ENCODE measurements at places on chromosomes 11 and 22.
A peak's percentile ranks its signal among the peaks of the same experiment; 100 is the strongest.

GRCh38 chr22:44032126-44032730, 8.1 kb downstream of the PARVB start:
- no peak for DNase-seq

- no peak for DNase-seq
Measured at GRCh38 chr11:129324533-129325175, 51.0 kb upstream of the BARX2 start.

GRCh38 chr11:2890466-2891294, 5.1 kb upstream of the CDKN1C start:
- DNase-seq: no peak

GRCh38 chr11:123478352-123478987, 48.4 kb downstream of the GRAMD1B start:
- DNase-seq: peak; percentile 78

DNA sequence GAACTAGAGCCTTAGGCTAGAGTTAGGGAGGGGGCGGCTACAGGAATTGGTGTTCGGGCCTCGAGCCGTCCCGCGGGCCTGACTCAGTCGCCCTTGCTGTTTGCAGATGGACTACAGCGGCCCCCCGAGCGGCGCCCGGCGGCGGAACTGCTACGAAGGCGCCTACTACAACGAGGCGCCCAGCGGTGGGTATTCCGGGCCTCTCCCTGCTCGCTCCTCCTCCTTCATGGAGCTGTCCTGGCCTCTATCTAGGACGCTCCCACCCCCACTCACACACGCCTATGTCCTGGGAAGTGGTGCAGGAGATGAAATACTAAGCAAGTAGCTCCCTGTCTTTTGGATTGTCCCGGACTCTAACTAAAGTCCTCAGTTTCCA, 1.4 kb downstream of the MYOD1 start:
- DNase-seq: no peak

- DNase-seq: no peak
Measured at GRCh38 chr11:96169250-96169649, 173.7 kb downstream of the MAML2 start.

GRCh38 chr11:7927635-7928034, 3.4 kb downstream of the OR10A6 start:
- no peak for DNase-seq

DNA sequence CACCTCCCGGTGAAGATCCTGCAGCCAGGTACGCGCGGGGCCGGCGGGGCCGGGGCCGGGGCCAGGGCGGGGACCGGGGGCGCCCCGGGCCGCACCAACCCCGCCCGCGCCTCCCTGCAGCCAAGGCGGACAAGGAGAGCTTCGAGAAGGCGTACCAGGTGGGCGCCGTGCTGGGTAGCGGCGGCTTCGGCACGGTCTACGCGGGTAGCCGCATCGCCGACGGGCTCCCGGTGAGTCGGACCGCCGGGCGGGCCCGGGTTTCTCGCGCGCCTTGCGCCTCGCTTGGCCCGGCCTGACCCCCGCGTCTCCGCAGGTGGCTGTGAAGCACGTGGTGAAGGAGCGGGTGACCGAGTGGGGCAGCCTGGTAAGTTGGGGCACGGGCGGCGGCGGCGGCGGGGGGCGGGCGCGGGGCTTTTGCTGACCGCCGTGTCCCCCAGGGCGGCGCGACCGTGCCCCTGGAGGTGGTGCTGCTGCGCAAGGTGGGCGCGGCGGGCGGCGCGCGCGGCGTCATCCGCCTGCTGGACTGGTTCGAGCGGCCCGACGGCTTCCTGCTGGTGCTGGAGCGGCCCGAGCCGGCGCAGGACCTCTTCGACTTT, 531 bp downstream of the PIM3 start:
- peak; percentile 60 for DNase-seq

DNA sequence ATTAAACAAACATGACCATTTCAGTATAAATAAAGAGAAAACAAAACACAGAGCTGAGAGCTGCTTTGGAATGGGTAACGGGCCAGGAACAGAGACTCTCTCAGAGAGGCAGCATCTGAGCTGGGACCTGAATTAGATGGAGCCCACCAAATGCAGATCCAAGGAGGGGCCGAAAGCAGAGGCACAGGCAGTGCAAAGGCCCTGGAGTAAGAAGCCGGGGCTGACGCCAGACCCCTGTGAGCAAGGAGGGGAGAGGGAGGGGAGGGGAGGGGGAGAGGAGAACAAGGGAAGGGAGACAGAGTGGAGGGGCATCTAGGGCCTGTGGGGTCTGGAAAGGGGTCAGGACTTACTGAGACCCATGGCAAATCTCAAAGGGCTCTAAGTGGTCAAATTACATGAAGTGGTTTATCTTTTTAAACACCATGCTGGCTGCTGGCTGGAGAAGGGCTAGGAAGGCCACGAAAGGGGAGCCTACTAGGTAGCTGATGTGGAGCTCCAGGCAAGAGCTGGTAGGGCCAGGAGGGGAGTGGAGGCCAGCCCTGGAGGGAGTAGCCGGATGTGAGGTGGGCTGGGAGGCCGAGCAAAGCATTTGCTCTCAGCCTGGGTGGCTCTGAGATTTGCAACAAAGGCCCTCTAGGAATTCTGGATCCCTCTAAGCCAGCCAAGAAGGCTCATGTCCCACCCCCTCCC, 3.2 kb downstream of the OSBPL5 start:
- DNase-seq: no peak

GRCh38 chr11:122394313-122394712, 261.2 kb upstream of the UBASH3B start:
- DNase-seq: no peak

DNA sequence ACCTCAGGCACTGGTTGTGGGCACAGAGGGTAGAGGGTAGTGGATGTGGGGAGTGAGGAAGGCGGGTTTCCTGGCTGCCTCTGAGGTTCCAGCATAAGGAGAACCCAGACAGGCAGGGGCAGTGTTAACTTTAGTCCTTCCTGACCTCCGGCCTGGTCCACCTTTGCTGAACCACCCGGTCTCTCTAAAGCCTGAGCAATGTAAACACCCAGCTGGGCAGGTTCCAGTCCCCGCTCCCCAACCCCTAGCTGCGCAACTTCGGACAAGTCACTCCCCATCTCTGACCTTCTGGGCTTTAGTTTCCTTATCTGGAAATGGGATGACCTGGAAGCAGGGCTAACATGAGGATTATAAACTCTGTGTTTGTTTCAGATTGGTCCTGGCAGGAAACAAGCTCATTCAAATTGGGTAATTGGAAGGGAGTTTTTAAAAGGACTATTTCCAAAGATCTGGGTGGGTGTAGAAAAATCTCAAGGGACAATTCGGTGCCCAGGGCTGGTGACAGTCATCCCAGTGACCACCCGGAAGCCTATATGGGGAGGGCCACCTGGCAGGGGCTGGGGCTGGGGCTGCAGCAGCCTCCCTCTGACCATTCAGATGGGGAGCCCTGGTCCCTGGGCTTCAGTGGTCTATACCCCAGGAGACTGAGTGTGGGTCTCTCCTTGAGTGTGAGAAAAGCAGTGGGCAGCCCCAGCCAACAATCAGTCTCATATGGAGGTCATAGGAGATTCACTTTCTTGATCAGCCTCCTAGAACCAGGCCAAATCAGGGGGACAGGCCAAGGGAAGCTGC, 108.3 kb upstream of the SYT13 start:
- DNase-seq: no peak

- DNase-seq: no peak
Measured at GRCh38 chr22:32364210-32364609, 6.5 kb downstream of the RFPL3 start.

DNA sequence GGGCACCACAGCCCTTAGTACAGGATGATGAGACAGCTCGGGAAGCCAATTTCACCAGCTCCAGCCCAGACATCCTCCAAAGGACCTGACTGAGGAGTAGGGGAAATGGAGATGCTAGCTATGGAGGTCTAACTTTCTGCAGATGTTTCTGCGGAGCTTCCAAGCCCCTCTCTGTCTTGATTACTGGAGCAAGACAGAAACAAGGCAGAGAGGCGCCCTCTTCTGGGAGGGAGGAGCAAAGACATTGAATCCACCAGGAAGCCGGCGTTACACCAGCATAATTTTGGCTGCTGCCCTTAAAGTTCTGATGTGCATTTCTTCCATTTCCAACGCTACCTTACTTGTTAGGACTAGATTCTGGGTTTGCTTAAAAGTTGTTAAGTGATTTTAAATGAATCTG, 107.3 kb upstream of the HSD17B12 start:
- DNase-seq: peak; percentile 70

GRCh38 chr22:47022475-47022874, 260.0 kb downstream of the TBC1D22A start:
- no peak for DNase-seq

DNA sequence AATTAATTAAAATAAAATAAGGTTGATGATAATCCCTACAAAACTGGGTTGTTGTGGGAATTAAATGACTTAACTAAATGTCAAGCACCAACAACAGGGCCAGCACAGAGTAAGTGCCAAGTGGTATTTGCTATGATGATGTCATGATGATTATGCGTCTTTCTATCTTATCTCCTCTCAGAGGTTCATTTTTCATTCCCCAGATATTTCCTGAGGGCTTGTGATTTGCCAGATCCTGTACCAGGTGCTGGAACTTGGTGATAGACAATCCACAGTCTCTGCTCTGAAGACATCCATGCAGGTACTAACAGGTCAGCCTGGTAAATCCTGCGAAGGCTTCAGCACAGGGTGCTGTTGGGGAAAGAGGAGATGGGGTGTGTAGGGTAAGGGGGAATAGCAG, 8.1 kb upstream of the MYH9 start:
- peak; percentile 50 for DNase-seq

DNA sequence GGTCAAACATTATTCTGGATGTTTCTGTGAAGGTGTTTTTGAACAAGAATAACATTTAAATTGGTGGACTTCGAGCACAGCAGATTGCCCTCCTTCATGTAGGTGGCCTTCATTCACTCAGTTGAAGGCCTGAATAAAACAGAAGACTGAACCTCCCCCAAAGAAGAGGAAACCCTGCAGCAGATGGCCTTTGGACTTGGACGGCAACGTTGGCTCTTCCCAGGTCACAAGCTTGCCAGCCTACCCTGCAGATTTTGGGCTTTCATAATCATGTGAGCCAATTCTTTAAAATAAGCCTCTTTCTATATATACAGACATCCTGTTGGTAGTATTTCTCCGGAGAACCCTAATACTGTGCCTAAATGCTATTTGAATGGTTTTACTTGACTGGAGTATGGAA, 432.2 kb upstream of the NARS2 start:
- DNase-seq: no peak

DNA sequence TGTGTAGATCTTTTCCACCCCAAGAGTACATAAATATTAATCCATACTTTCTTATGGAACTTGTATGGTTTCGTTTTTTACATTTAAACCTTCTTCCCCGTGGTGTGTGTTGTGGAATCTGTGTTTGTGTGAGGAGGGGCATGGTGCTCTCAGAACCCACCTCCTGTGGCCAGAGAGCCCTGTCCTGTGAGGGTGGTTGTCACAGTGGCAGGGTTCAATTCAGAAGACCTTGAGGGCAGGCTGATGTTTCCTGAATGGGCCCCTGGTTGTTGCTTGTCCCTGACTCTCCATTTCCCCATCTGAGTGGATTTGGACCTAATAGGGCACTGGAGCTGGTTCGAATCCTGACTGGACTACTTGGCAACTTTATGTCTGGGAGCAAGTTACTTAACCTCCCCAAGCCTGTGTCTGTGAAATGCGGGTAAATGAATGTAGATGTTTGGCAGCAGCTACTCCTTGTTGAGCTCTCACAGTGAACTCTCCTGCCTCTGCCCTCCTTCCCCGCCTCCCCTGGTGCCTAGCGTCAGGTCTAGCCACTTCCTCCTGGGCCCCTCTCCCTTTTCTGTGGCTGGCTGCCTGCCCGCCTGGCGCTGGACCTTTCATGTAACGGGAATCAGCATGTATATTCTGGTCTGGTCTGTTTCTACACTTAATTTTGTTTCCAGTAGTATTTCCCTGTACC, 7.3 kb downstream of the NEAT1 start:
- DNase-seq: peak; percentile 83

GRCh38 chr11:114812733-114813132, 134.4 kb downstream of the NXPE2 start:
- DNase-seq: no peak

DNA sequence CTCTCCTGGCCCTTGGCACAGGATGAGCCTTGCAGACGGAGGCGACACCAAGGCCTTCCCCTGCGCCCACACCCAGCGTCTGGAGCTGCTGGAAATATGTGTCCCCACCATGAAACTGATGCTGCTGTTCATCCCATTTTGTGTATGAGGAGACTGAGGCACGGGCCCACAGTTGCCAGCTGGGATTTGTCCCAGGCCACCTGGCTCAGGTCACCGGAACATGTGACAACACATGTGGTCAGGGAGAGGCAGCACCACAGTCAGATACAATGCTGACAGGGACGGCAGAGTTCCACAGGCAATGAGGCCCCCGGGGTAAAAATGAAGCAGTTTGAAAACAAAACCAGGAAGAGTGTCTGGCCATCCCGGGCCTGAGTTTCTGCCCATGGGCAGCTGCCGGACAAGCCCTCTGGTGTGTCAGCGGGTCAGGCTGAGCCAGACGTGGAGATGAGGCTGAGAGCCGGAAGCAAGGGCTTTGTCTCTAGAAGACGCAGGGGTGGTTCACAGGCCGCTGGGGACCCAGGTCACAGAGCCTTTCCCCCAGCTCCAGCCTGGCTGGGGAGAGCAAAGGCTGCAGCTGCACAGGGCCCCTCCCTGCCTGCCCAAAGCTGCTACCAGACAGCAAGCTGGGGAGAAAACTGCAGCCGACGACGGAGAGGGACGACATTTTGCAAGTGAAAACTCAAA, 80.7 kb downstream of the CDKN1C start:
- DNase-seq: no peak

DNA sequence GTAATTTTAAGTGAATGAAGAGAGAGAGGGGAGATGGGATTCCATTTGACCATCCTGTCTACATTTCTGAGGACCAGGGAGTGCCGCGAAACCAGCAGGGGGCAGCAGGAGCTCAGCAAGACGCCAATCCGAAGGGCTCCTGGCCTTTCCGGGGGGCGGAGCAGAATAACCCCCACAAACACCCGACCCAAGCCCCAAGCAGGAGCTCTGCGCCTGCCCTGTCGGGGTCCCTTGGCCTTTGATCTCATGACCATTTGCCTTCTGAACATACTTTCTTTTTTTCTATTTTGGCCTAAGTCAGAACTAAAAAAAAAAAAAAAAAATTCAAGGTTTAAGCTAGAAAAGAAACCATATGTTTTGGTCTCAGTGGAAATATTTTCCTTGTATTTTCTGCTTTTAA, 21.9 kb upstream of the SCN2B start:
- peak; percentile 90 for DNase-seq

Data from hematopoietic multipotent progenitor cell treated with erythropoietin and hydrocortisone succinate and interleukin-3 and kit ligand, for 4 days (in vitro differentiated cells).